Naive thymus-derived CD4-positive, alpha-beta T cell (primary cell): ENCODE measurements at places on chromosomes 5 and 9.

GRCh38 chr9:121613009-121613752 is 38.3 kb upstream of the DAB2IP start:
- no peak for DNase-seq

- no peak for DNase-seq
Measured at GRCh38 chr9:129571298-129572051, 49.4 kb downstream of the C9orf50 start.

DNA sequence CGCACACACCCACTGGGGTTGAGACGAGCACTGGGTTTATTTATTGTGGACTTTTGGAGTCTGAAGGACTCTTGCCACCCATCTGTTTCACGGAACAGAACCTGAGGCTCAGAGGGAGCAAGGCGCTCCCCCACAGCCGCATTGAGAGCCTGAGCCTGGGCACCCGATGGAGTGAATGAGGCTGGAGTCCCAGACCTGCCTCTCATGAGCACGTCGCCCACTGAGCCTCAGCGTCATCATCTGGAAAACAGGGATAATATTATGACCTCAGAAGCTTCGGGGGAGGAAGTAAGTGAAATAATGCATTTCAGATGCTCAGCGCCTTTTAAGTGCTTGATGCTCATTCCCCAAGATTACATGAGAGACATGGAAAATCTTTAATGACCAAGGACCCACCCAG is 5.5 kb downstream of the NEK6 start:
- DNase-seq = no peak

DNA sequence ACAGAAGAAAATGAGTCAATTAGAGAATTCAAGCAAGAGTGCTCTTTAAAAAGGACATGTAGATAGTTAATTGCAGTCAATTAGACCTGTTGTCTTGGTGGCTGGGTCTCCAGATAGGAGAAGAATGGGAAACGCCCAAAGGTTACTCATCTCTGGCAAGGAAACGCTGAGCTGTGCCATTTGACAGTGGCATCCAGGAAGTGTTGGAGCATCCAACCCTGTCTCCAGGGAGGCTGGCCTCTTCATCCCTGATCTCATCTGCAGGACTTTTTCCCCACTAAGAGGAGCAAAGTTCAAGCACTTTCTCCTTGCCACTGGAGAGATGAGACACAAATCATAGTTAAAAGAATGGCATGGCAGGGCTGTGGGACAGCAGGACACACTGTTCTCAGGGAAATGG is 111.7 kb upstream of the MSX2 start:
- no peak for DNase-seq

GRCh38 chr9:32251539-32251938 is 132.9 kb upstream of the ACO1 start:
- DNase-seq = no peak
